ENCODE measurements at places on chromosomes 1 and 21. TPM values are rescaled to one million over a fixed set of nuclear protein-coding genes. Genes with fewer than 3 reads are reported as not detected.

GRCh38 chr21:35921471-35921870 is 138.9 kb downstream of the SETD4 start:
- DNase-seq, result no peak

- DNase-seq, result peak; percentile 76
Observed at GRCh38 chr1:39204441-39205081, at the start of gene MACF1. Gene MACF1, plus strand, starts transcription at chr1:39204695. Its CDS starts 328 bp downstream, at chr1:39205023.

The VPS26C gene
- polyA plus RNA-seq, result 33.6 TPM

DNA sequence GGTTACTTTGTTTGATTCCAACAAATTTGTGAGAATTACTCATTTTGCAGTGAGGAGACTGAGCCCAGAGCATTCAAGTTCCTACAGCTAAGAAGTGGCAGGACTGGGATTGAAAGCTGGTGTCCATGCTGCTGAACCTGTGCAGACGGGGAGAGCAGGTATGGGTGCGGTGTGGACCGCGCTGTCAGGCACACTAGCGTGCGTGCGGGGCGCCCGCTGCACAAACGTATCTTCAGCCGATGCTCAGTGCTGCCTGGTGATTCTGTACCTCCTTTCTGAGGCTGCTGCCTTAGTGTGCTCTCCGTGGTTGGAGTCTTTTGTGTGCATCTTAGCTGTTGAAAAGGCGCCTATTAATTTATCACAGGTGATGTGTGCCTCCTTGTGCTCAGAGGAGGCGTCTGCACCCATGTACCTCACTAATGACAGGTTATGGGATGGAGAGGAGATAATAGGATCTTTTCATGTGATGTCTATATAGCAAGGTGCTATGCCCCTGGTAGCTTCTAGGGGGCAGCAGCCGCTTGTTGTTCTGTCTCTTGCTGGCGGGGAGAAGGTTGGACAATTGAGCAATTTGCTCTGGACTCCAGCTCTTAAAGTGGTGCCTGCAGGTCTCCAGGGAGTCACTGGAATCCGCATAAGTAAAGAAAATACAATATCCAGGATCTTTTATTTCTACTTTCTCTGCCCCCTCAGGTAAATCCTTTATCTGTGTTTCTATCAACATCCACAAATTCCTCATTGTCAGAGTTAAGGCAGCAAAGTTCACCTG is 32.5 kb downstream of the PEX14 start:
- peak; percentile 93 for DNase-seq

DNA sequence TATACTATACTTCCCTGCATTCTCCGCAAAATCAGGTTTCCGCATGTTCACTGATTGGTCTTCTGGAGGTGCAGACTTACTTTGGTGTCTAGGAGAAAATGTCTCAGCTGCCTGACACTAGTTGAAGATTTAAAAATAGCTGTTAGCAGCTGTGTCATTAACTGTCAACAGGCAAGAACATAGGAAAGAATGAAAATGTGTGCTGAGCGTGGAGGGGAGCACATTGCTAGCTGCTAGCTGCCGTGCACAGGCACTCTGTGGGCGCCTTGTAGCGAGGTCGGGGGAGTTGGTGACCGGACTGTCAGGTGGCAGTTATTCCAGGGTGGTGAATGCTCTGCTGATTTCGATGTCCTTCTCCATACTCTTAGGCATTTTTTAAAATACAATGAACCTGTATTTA is 5.2 kb downstream of the FAAH start:
- peak; percentile 45 for DNase-seq

DNA sequence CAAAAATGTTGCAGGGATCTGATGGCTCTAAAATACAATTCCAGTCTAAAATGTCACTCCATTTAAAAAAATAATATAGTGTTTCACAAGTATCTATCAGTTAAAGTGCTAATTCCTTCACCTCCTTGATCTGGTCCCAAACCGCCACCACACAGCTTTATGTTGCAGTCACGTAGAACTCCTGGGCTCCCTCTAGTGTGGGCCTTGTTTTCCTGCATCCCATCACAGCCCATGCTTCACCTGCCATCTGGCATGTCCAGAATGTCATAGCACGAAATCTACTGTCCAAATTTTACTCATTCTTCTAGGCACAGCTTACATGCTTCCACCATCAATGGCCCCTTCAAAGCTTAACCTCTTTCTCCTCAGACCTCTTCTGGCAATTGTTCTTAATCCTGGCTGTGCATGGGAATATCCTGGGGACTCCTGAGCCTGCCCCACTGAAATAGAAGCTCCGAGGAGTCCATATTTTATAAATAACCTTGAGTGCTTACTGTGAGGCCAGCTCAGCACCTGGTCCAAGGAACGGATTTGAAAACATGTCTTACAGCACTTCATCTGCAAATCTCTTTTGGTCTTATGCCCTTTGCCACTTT is 15.5 kb downstream of the FYB2 start:
- DNase-seq, result peak; percentile 27

DNA sequence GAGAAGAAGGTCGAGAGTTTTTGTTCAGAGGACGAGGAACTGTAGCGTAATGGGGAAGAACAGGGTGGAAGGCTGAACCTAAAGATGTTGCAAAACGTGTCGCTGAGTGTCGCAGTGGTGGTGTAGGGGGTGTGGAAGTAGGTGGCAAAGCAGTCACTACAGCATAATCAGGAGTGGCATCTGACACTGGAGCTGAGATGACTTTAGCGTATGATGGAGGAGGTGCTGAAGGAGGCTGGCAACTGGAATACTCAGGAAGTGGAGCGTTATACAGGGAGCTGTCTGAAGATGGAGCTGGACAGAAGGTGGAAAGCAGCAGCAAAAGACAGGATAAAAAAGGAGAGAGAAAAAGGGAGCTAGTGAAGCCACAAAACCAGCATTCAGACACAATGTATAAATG is 89.9 kb upstream of the LBR start:
- no peak for DNase-seq

GRCh38 chr1:59718064-59718988 is 96.4 kb upstream of the HOOK1 start:
- peak; percentile 61 for DNase-seq

DNA sequence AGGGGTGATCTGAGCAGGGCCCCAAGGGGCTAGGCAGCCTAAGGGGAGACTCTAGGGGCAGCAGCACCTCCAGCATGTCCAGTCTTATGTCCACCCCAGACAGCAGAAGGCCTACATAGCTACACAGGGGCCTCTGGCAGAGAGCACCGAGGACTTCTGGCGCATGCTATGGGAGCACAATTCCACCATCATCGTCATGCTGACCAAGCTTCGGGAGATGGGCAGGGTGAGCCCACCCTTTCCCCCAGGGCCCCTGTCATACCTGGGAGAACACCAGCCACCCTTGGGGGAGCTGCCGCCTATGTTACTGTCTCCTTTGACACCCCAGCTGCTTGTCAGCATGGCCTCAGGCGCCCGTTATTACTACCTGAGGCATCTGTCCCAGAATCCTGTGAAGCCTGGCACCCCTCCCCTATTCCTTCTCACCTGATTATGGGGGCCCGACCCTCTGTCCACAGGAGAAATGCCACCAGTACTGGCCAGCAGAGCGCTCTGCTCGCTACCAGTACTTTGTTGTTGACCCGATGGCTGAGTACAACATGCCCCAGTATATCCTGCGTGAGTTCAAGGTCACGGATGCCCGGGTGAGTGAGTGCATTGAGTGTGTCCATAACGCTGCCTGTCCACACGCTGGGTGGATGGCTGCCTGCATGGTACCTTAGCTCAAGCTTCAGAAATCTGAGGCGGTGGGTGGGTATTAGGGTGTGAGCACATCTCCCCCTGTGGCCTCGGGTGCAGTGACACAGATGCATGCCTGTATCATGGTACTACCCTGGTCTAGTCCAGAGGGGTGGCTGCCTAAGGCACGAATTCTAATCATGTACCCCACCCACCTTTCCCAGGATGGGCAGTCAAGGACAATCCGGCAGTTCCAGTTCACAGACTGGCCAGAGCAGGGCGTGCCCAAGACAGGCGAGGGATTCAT is 29.7 kb upstream of the KDM4A start:
- no peak for DNase-seq

The DISC1 gene
- 5.7 TPM for polyA plus RNA-seq

DNA sequence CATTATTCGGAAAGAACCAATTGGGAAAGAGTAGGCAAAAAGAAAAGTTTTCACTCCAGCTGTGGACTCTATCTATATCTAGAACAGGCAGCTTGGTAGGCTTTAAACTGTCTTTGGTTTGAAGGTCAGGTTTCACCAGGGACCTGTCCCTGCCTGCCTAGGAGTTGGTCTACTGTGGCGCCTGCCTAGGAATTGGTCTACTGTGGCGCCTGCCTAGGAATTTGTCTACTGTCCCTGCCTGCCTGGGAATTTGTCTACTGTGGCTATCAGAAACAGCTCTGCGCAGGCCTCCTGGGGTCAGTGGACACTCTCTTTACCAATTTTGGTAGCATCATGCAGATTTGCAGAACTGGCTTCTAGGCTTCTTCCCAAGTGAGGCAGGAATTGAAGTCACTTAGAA is 13.8 kb downstream of the USP25 start:
- no peak for DNase-seq

DNA sequence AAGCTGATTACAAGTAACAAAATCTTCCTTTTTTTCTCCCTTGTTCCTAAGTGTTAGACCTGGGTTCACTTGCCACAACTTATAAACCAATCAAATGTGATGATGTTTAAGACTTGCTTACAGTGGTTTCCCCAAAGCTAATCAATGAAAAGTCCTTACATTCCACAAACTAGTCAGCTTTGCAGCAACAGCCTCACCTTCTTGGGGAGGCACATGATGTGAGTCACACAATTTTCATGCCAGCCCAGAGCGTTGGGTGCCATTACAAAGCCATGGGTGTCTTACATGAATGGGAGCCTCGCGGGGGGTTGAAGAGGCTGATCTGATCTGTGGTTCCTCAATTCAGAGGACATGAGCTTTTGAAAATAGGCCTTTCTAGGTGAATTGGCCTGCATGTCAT is 91.6 kb upstream of the UBE2U start:
- no peak for DNase-seq

The RGS7 gene
- polyA plus RNA-seq, result not detected

DNA sequence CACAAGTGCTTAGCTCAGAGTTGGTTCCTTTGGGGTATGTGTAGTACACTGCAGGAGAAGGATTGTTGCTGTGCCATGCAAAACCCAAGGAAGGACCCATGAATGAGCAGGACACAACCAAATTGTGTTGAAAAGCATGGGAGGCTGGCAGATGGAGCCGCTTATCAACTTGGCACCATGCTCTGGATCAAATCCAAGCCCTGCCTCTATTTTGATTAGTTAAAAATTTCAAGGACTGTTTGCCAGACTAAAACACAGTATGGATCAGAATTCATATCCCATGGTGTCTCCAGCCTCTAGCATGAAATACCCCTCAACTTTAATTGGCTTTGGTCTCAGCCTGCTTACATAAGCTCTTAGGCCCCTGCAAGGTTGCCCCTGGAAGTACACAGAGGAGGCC is 27.8 kb downstream of the CCDC185 start:
- no peak for DNase-seq

- DNase-seq, result peak; percentile 13
Observed at GRCh38 chr1:5423109-5423508, 569.1 kb downstream of the NPHP4 start.

The GPR25 gene
- not detected for polyA plus RNA-seq

GRCh38 chr1:11027316-11027715 is 14.9 kb downstream of the TARDBP start:
- DNase-seq, result no peak

- no peak for DNase-seq
Observed at GRCh38 chr1:161803181-161803580, 37.1 kb downstream of the ATF6 start.

GRCh38 chr1:226891346-226891745 is 20.9 kb downstream of the PSEN2 start:
- DNase-seq, result no peak

- DNase-seq, result no peak
Observed at GRCh38 chr1:41977326-41977725, 58.6 kb upstream of the HIVEP3 start.

The PRKCZ gene
- 44.6 TPM for polyA plus RNA-seq

The SPATA45 gene
- 0.52 TPM for polyA plus RNA-seq

The PLEKHA6 gene
- polyA plus RNA-seq, result 41.6 TPM

- DNase-seq, result no peak
Observed at GRCh38 chr1:167561753-167562152, 8.2 kb upstream of the CREG1 start.

Data from cardiac muscle cell (in vitro differentiated cells and primary cell).